ENCODE measurements at places on chromosomes 5 and 9. TPM values are rescaled to one million over a fixed set of nuclear protein-coding genes. Genes with fewer than 3 reads are reported as not detected.

- no peaks in the 10 kb centered on the region for H3K27me3 ChIP-seq
- H3K4me1 ChIP-seq = peaks cover 77% of the 10 kb centered on the region
- H3K4me3 ChIP-seq = no peak overlapping the region
- peaks cover 69% of the 10 kb centered on the region for H3K36me3 ChIP-seq
Measured at GRCh38 chr5:177297922-177298321, 5.6 kb downstream of the RAB24 start.

GRCh38 chr5:178940569-178941360 lies at the start of gene ZNF454:
Gene ZNF454, plus strand, starts transcription at chr5:178941198. Its CDS starts 1,594 bp downstream, at chr5:178942792.
- no peaks in the 10 kb centered on the region for H3K4me1 ChIP-seq
- H3K27me3 ChIP-seq = peaks cover 4% of the 10 kb centered on the region
- no peak for DNase-seq
- no peak within 1 kb of the TSS for H3K4me3 ChIP-seq
- H3K36me3 ChIP-seq = peaks cover 10% of the 10 kb centered on the region
- no peak within 1 kb of the TSS for H3K27ac ChIP-seq

GRCh38 chr5:180085837-180086236 lies 14.3 kb upstream of the RNF130 start:
- peaks cover 2% of the 10 kb centered on the region for H3K27me3 ChIP-seq
- no peak for DNase-seq

GRCh38 chr9:27110181-27110580 lies 1.2 kb downstream of the TEK start:
- H3K4me1 ChIP-seq = no peaks in the 10 kb centered on the region
- H3K4me3 ChIP-seq = no peak overlapping the region
- H3K27ac ChIP-seq = no peak overlapping the region
- DNase-seq = no peak

- peaks cover 69% of the 10 kb centered on the region for H3K4me1 ChIP-seq
- peaks cover 15% of the 10 kb centered on the region for H3K36me3 ChIP-seq
- peak overlapping the region; percentile 86 for H3K4me3 ChIP-seq
- peak; percentile 28 for DNase-seq
- H3K27ac ChIP-seq = peak overlapping the region; percentile 96
Measured at GRCh38 chr5:140113180-140113698, 670 bp upstream of the PURA start.

DNA sequence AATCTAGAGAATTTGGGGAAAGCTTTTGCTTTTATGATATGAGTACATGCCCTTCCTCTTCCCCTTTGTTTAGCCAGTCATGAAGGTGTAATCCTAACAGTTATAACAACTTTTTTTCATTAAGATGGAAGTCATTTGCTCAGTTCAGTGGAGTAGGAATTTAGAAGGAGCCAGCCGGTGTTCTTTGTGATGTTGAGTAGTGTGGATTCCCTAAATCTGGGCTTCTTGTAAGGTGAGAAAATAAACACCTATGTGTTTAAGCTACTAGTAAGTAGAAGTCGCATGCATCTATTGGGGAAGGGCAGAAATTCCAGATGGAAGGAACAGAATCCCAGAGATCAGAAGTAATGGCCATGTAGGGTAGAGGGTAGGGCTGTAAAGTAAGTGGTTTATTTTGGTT lies 13.6 kb upstream of the CNTLN start:
- H3K4me1 ChIP-seq = no peaks in the 10 kb centered on the region
- no peaks in the 10 kb centered on the region for H3K36me3 ChIP-seq
- no peak overlapping the region for H3K4me3 ChIP-seq
- H3K27me3 ChIP-seq = no peaks in the 10 kb centered on the region

DNA sequence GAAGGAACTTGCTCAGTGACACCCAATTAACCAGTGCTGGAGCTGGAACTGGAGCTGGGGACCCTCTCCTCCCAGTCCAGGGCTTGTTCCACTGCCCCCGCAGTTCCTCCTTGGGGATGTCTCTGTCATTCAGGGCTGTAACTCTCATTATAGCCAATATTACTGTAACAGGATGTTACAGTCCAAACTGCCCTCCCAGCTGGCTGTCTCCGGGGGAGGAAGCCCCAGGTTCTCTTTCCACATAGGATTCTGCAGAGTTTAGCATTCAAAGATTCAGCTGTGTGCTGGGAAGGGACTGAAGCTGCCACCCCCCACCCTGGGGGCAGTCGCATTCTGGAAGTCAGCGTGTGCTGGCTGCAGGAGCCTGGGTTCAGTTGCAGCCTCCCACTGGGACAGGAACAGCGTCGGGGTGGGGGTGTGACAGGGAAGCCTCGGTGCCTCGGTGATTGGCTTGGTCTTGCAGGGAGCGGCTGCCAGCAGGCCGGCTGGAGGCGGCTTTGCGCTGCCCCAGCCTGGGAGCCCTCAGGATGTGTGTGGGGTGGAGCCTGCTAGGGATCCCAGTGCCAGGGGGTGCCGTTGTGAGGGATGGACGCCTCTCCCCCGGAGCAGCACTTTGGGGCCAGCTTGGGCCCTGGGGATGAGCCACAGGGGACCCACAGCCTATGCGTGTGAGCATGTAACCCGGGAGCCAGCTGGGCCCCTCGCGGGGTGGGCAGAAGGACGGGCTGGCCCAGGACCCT lies 101.1 kb downstream of the RGS3 start:
- H3K36me3 ChIP-seq = no peaks in the 10 kb centered on the region
- no peak overlapping the region for H3K4me3 ChIP-seq
- no peaks in the 10 kb centered on the region for H3K27me3 ChIP-seq
- peaks cover 16% of the 10 kb centered on the region for H3K4me1 ChIP-seq

GRCh38 chr5:131171276-131171810 lies 599 bp downstream of the LYRM7 start:
- no peaks in the 10 kb centered on the region for H3K27me3 ChIP-seq
- peaks cover 51% of the 10 kb centered on the region for H3K4me1 ChIP-seq
- peaks cover 2% of the 10 kb centered on the region for H3K36me3 ChIP-seq
- peak; percentile 27 for DNase-seq

DNA sequence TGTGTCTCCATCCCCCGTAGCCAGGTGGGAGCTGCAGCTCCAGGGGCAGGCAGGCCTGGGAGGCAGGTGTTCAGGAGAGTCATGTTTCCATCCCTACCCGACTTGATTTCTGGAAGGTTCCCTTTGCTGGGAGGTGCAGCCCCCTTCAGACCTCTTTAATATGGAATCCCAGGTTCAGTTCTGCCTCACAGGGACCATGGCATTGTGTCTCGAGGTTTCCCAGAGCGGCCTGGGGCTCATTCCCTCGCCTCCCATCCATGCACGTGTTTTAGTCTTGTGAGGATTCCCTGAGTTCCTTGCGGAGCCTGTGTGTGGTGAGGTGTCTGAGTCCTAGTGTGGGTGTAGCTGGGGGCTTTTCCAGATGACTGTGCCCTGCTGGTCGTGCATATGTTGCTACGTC lies 16.5 kb upstream of the AHRR start:
- peak overlapping the region; percentile 4 for H3K27ac ChIP-seq
- peaks cover 8% of the 10 kb centered on the region for H3K36me3 ChIP-seq
- no peaks in the 10 kb centered on the region for H3K27me3 ChIP-seq
- DNase-seq = no peak
- H3K4me1 ChIP-seq = peaks cover 17% of the 10 kb centered on the region

- DNase-seq = no peak
- H3K27ac ChIP-seq = no peak overlapping the region
- no peaks in the 10 kb centered on the region for H3K36me3 ChIP-seq
- no peak overlapping the region for H3K4me3 ChIP-seq
Measured at GRCh38 chr5:133924221-133924920, 44.1 kb downstream of the C5orf15 start.

- DNase-seq = no peak
- H3K27ac ChIP-seq = no peak overlapping the region
- no peak overlapping the region for H3K4me3 ChIP-seq
- peaks cover 14% of the 10 kb centered on the region for H3K4me1 ChIP-seq
Measured at GRCh38 chr5:143923634-143924266, 111.8 kb downstream of the HMHB1 start.

DNA sequence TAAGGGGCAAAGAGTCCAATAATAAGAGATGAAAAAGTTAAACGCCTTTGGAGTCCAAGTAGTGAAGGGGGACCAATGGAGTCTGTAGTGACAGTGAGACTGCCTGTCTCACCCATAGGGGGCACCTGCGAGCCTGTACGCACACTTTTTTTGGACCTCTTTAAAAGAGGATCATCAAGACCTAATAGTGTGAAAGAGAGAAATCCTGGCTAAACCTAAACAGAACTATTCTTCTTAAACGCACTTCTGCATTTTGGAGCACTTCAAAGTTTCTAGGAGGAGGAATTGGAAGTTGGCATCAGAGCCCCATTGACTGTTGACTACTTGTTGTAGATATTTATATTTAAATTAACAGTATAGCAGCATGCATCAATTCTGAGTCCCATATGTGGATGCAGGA lies 636.1 kb upstream of the KLF4 start:
- no peak for DNase-seq
- H3K4me1 ChIP-seq = no peaks in the 10 kb centered on the region
- no peaks in the 10 kb centered on the region for H3K27me3 ChIP-seq

DNA sequence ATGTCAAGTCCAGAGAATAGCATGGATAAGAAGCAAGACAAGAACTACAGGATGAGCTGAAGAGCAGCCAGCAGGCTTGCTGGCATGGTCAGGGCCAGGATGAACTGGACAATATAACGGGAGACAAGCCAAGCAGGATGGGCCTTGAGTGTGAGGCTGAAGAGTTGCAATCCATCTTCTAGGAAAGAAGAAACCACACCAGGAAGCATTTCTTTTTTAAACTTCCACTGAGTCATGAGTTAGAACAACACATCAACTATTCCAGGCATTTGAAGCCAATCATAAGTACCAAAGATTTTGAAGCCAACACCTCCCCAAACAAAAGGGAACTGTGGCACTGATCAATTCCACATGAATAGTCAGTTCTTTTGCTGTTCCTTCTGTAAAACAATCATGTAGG lies 27.3 kb downstream of the SLC31A2 start:
- H3K4me3 ChIP-seq = no peak overlapping the region
- H3K27ac ChIP-seq = no peak overlapping the region
- no peak for DNase-seq
- H3K4me1 ChIP-seq = no peaks in the 10 kb centered on the region
- H3K36me3 ChIP-seq = peaks cover 70% of the 10 kb centered on the region

GRCh38 chr5:50623666-50624065 lies 42.8 kb upstream of the PARP8 start:
- H3K4me3 ChIP-seq = no peak overlapping the region
- H3K36me3 ChIP-seq = peaks cover 12% of the 10 kb centered on the region
- no peak overlapping the region for H3K27ac ChIP-seq
- no peaks in the 10 kb centered on the region for H3K27me3 ChIP-seq
- no peak for DNase-seq

DNA sequence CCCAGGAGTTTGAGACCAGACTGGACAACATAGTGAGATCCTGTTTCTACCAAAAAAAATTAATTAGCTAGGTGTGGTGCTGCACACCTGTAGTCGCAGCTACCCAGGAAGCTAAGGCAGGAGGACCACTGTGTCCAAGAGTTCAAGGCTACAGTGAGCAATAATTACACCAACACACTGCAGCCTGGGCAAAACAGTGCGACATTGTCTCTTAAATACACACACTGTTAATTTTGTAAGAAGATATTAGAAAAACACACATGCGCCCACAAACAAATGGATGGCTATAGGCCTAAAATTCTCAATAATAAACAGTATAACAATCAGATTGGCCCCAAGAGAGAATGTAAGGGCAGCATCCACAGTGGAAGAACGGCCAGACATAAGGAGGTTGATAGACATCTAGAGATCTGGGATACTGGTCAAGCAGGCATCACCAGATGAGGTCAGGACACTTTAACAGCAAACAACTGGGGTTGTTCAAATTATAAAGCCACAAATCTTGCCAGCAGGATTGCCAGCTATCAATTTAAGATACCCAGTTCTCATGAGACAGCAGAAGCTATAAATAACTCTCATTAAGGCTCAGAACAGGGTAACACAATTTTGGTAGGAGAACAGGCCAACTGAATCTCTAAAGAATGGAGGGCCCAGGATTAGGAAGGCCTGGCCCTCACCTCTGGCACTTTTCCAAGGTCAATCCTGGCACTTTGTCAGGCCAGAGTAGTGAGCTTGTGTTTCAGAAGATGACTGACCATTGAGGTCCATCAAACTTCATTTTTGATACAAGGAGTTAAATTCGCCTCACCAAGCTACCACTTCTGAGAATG lies 29.5 kb downstream of the GOLPH3 start:
- peaks cover 43% of the 10 kb centered on the region for H3K36me3 ChIP-seq
- no peak overlapping the region for H3K27ac ChIP-seq
- no peak overlapping the region for H3K4me3 ChIP-seq
- no peak for DNase-seq

DNA sequence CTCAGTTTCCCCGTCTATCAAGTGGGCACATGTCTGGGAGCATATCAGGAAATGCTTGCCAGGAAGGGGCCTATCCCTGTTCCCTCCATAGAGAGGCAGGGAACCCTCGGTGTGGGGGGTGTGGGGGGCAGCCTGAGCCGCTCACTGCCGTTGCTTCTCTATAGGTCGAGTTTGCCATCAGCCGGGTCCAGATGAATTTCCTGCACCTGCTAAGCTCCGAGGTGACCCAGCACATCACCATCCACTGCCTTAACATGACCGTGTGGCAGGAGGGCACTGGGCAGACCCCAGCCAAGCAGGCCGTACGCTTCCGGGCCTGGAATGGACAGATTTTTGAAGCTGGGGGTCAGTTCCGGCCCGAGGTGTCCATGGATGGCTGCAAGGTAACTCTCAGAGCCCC lies 13.8 kb upstream of the ORM1 start:
- no peaks in the 10 kb centered on the region for H3K4me1 ChIP-seq
- H3K27me3 ChIP-seq = no peaks in the 10 kb centered on the region
- H3K27ac ChIP-seq = no peak overlapping the region
- no peak overlapping the region for H3K4me3 ChIP-seq

DNA sequence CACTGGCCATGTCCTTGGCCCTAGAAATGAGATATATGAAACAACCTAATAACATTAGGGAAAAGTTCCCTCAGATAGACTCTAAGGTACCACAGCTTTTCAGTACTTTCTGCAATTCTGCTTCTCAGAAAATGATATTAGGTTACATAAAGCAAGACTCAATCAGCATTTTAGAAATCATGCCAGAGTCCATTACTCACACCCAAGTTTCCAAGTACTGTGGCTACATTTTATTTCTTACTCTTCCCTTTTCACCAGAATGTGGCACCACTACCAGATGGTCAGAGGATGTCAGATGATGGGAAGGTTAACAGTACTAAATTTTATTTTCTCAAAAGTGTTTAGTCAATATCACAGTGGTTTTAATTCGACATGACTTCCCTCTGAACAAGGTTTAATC lies 217.2 kb downstream of the MLLT3 start:
- H3K27me3 ChIP-seq = no peaks in the 10 kb centered on the region
- H3K4me1 ChIP-seq = peaks cover 50% of the 10 kb centered on the region
- H3K27ac ChIP-seq = no peak overlapping the region
- H3K4me3 ChIP-seq = no peak overlapping the region
- peaks cover 64% of the 10 kb centered on the region for H3K36me3 ChIP-seq
- DNase-seq = no peak

GRCh38 chr5:154301726-154302125 lies 111.2 kb downstream of the GALNT10 start:
- no peak overlapping the region for H3K4me3 ChIP-seq
- no peak for DNase-seq
- no peak overlapping the region for H3K27ac ChIP-seq
- peaks cover 70% of the 10 kb centered on the region for H3K36me3 ChIP-seq
- no peaks in the 10 kb centered on the region for H3K27me3 ChIP-seq

Gene CFAP157
- total RNA-seq = not detected

Gene WHRN
- 0.64 TPM for total RNA-seq

Gene SSBP2
- 48.2 TPM for total RNA-seq

Gene MLANA
- not detected for total RNA-seq

Gene NR5A1
- total RNA-seq = not detected

Gene DBH
- not detected for total RNA-seq

Gene SUSD3
- total RNA-seq = 85.8 TPM

Gene LCN10
- total RNA-seq = not detected

Gene UCK1
- 39.5 TPM for total RNA-seq

Gene PIP5K1B
- 0.73 TPM for total RNA-seq

Gene STING1
- 175 TPM for total RNA-seq

Gene LCNL1
- 0.48 TPM for total RNA-seq

Gene BNIP1
- 14.9 TPM for total RNA-seq

Gene IFNB1
- not detected for total RNA-seq

Gene S1PR3
- total RNA-seq = 0.12 TPM

Gene ALDH1A1
- not detected for total RNA-seq

Gene IFNA4
- total RNA-seq = not detected
